Activated T-helper 1 cell treated with anti-CD3 and anti-CD28 coated beads, Interleukin-12 subunit alpha, Interleukin-12 subunit beta, Interleukin-2, Interleukin-4 antibody, amounts not matched to agents 30 ng/mL and 10 ng/mL and 1 ng/mL, durations not matched to agents 14 hours and 24 hours and 36 hours (primary cell): ENCODE measurements at places on chromosomes 13 and 19.

DNA sequence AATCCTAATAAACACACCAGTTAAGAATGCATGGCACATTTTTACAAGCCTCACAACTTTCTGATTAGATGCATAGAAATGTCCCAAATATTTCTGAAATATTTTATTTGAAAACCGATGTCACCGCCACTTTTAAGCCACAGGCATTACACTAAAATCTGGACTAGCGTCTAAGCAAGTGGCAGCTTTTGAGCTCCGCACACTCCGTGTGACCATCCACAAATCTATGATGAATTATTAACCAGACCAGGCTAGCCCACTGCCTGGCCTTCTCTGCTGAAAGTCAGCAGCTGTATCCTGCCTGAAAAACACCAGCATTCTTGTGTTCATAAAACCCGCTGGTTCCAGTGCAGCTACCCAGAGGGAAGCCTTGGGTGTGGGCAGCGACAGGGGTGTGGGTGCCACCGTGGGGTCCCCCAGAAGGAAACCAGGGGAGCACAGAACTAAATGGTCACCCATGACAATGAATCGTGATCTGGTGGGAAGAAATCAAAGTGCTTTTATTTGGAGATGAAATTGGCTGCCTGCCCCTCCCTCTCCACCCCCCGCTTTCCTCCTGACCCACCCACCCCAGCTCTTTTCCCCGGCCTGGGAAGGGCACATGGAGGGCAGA is 13.8 kb downstream of the RASA3 start:
- no peak for DNase-seq

DNA sequence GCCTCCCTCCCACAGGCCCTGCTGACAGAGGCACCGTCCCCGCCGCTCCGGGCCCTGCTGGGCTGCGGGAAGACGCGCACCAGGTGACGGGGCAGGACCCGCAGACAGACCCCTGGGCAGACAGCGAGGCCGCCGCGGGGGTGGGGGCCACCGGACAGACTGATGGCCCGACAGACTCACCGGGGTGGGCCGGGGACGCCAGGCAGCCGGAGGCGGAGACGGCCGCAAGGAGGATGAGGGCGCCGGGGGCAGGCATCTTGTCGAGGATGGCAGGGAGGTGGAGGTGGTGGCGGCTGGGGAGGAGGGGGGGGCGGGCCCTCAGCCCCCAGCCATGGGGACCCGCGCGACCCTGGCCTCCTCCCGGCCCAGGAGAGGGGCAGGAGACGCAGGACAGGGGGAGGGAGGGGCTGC is 309 bp downstream of the LMTK3 start:
- no peak for DNase-seq

- no peak for DNase-seq
Observed at GRCh38 chr19:15936950-15937349, 2.6 kb upstream of the CYP4F11 start.

- no peak for DNase-seq
Observed at GRCh38 chr13:96426167-96426566, 336.3 kb downstream of the HS6ST3 start.

- no peak for DNase-seq
Observed at GRCh38 chr19:15679089-15679488, 6.2 kb downstream of the CYP4F12 start.

GRCh38 chr19:35362261-35363000 is 4.2 kb downstream of the FFAR3 start:
- no peak for DNase-seq

GRCh38 chr19:16797876-16798275 is 31.3 kb upstream of the SIN3B start:
- no peak for DNase-seq

- DNase-seq, result no peak
Observed at GRCh38 chr19:10651851-10652250, 2.3 kb upstream of the ILF3 start.

DNA sequence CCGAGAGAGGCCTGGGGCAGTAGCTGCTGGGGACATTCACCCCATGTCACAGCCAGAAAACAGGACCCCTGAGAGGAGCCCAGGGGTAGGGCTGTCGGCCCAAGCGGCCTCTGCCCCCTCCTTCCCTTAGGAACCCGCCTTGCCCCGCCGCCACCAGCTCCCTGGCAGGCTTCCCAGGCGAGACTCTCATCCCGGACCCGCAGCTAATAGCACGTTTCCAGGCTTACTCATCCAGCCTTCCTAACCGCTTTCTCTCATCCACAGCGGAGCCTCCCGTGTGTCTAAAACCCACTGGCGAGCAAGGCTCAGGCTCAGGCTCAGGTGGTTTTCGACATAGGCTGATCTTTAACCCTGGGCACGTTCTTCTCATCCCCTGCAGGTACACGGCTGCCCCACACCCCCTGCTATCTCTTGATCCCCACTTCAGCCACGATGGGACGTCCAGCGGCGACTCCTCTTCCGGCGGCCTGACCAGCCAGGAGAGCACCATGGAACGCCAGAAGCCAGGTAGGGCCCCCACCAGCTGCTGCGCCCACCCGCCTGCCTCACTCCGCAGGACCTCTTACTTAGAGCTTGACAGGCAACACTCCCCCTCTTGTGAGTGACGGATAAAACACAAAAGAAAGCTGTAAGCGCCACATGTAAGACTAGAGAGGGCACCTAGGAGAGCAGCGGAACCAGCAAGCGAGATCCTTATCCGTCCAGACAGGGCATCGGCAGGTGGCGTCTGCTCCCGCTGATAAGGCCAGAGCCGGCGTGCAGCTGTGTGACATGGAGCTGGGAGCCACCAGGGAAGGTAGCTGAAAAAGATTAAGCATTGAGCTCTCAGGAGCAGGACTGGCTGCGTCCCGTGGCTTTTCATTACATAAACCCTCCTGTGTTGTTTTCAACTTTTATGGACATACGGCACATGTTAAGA is 71.3 kb downstream of the DPF1 start:
- no peak for DNase-seq

- DNase-seq, result no peak
Observed at GRCh38 chr19:42071247-42071646, 1.2 kb upstream of the GRIK5 start.

GRCh38 chr13:21745307-21745706 is 74.4 kb downstream of the FGF9 start:
- DNase-seq, result no peak

DNA sequence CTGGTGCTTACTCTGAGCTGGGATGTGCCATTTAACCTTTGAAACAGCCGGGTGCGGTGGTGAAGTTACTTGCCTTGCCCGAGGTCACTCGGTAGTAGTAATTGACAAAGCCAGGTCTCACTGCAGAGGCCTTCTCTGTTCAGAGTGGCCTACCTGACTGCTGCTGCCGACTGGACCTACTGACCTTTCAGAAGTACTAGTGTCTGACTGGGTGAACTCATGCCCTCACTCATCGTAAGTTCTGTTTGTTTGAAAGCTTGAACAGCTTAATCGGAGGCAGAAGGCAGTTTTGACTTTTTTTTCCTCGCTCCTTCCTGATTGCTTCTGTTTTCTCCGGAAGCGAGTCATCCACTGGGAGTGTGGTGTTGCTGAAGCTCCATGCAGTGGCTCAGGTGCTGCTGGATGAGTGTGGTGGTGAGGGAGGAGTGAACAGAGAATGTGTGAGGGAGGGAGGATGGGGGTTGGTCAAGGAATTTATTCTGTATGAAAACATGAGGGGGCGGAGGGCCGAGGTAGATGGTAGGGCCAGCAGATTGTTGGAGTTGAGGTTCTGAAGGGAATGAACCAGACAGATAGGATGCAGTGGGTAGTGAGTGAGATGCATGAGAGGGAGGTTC is 2.7 kb downstream of the SPINT2 start:
- DNase-seq, result no peak

DNA sequence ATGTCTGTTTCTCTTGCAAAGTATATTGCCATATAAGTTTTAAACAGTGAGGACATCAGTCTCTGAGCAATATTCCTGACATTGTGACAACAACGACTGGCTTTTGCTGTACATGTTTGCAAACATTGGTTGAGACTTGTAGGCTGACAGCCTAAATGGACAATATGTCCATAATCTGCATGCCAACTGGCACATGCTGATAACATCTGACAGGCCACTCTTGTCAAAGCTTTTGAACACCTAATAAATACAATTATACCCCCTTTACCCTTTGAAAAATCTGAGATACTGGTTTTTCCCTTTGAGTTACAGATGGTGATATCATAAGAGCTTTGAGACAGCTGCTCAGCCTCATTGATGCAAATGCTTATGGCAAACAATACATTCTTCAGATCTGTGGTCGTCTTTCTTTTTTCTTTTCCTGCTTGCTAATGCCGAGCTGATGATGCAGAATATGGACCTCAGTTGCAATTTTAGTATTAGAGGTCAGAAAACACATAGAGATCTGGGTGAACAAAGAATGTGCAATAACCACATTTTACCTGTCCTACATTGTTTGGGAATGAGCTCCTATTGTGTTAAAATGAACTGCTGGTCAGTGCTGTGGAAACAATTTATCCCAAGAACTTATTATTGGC is 114.9 kb downstream of the RFC3 start:
- DNase-seq, result no peak

- DNase-seq, result no peak
Observed at GRCh38 chr13:40540328-40541044, 126.0 kb downstream of the FOXO1 start.

DNA sequence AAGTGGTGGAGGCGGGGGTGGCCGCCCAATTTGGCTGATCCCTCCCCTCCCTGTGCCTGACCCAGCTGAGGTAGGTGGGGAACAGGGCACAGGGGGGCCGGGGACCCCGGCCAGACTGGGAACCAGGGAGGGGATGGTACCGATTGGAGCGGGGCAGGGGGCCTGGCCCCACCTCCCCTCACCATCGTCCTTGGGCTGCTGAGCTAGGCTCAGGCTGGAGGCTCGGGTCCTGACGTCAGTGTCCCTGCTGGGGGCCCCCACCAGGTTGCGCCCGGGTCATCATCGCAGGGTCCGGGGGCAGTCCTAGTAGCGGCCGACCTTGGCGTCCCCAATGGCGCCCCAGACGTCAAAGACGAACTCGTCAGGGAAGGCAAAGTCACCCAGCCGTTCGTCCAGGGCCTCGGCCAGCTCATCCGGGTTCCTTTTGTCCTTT is 3.0 kb upstream of the PTGER1 start:
- DNase-seq, result no peak

- DNase-seq, result no peak
Observed at GRCh38 chr13:95298971-95299621, 2.2 kb downstream of the ABCC4 start.

- no peak for DNase-seq
Observed at GRCh38 chr13:30045916-30046704, 195.7 kb upstream of the UBL3 start.

GRCh38 chr19:48618916-48619691 is at the start of the genes RPL18 and SPHK2:
RPL18 (minus strand) TSS chr19:48619178; CDS start chr19:48619143, 35 bp downstream.
SPHK2 (plus strand) TSS chr19:48619506; CDS start chr19:48620515, 1,009 bp downstream.
- peak; percentile 94 for DNase-seq

DNA sequence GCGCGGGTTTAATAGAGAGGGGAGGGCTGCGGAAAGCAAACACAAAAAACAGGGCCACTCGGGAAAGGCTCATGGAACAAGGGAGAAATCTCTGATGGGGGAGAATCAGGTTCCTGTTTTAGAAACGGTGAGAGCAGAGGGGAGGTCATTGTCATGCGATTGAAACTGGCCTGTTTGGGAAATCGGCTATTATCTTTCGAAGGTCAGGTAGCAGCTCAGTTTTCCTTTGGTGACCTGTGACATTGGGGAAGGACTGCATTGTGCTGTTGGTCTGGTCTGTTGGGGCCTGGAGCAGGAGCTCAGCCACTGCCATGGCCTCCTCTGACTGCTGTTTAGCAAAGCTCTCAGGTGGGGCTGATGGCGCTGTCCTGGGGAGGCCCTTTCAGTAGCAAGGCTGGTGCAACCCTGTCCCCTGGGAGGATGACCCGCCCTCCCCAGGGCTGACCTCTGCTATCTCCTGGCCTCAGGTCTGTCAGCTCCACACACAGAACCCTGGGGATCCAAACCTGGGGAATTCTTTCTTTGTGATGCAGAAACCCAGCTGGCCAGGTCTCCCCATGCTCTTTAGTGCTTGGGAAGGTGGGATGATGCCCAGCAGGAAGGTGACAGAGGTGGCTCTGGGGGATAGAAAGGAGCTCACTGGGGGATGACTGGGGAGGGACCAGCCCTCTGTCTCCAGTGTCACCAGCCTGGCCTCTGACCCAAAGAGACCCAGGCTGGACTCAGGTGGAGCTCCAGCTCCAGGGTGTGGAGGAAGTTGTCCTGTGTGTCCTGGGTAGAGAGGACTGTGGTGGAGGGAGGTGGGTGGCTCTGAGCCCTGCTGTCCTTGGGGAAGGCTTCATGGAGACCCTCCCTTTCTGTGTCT is 21.2 kb upstream of the CD177 start:
- DNase-seq, result no peak

GRCh38 chr19:49271080-49271753 is 53.8 kb downstream of the SLC6A16 start:
- no peak for DNase-seq

DNA sequence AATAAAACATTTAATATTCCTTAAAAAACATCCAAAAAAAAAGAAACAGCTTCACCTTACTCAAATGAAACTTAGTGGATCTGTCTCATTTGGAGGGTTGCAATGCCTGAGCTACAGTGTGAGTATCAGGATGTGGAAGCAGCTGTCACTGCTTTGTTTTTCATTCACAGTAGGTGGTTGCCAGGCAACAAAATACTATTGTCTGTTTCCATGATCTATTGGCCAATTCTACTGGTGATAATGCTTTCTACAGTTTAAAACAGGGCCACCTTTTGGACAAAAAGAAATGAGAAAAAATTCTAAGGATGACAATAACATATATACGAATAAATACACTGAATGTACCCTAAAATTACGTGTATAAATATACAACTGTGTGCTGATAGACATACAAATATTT is 3.0 kb downstream of the ENOX1 start:
- no peak for DNase-seq

DNA sequence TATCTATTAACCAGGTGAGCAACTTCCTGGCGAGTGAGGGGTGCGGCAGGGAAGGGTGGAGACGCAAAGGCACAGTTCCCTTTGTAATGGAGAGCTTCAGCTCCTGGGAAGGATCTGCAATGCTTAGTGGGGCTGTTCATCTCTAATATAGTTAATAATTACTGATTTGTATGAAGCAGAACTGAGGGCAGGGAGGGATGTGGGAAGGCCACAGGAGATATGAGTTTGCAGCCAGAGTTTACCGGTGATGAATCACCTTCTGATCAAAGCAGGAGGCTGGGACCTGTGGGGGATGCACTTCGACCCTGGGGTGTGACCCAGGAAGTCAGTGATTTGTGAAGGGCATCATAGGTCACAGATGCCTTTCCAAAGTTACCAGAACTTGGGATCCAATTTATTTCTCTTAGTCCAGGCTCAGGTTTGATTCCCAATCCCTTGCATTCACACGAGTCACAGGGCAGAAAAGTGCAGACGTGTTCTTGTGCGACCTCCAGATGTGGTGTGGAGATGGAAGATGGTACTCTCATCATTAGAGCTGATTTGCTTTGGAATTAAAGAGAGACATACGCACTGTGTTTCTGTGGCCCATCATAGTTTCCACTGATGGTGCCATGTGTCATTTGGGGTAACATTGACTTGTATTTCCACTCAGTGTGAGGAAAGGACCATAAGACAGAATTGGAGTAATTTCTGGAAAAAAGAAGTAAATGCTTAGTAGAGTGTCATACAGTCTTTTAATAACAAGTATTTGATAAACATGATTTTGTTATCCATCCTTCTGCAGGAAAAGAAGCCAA is 55.0 kb downstream of the LRCH1 start:
- DNase-seq, result no peak

DNA sequence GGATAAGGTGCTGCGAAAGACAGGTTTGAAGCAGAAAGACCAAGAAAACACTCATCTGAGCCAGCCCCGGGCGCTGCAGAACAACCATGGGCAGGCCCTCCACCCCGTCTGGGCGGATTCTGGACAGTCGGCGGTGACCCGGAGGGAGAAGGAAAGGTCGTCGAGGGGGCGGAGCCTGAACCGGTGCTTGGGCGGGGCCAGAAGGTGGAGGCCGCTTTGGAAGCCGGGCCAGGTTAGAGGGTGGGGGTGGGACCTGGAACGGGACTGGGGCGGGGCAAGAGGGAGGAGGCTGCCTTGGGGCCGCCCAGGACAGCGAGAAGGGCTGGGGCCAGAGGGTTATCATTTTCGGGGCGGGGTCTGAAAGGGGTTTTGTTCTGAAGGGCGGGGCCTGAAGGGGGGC is 5.0 kb upstream of the ZNF765 start:
- DNase-seq, result no peak
